Activated T-cell treated with anti-CD3 and anti-CD28 coated beads for 4 hours (primary cell): ENCODE measurements at places on chromosomes 2 and 18.

GRCh38 chr2:71530641-71531332, 77.4 kb downstream of the DYSF start:
- DNase-seq, result no peak

- no peak for DNase-seq
Measured at GRCh38 chr2:215697496-215697895, 261.6 kb upstream of the FN1 start.

DNA sequence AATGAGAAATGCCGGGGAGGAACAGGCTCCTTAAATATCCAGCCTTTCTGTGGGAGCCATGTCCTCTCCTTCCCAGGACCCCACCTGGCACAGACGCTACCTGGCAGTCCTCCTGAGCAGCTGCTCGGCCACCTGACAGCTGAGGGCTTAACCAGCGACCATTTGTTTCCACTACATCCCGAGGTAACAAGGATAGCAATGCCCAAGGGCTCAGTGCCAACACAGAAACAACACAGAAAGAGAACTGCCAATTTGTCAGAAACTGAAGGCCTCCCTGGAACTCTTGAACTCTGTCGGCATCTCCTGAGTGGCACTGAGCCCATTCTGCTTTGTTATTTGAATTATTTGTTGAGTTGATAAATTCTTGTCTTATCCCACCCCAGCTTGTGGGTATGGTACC, 122.2 kb upstream of the ARHGAP28 start:
- DNase-seq, result no peak

- DNase-seq, result no peak
Measured at GRCh38 chr2:150585221-150585971, 97.9 kb upstream of the RND3 start.

- DNase-seq, result no peak
Measured at GRCh38 chr2:145305889-145306288, 786.0 kb upstream of the ZEB2 start.

DNA sequence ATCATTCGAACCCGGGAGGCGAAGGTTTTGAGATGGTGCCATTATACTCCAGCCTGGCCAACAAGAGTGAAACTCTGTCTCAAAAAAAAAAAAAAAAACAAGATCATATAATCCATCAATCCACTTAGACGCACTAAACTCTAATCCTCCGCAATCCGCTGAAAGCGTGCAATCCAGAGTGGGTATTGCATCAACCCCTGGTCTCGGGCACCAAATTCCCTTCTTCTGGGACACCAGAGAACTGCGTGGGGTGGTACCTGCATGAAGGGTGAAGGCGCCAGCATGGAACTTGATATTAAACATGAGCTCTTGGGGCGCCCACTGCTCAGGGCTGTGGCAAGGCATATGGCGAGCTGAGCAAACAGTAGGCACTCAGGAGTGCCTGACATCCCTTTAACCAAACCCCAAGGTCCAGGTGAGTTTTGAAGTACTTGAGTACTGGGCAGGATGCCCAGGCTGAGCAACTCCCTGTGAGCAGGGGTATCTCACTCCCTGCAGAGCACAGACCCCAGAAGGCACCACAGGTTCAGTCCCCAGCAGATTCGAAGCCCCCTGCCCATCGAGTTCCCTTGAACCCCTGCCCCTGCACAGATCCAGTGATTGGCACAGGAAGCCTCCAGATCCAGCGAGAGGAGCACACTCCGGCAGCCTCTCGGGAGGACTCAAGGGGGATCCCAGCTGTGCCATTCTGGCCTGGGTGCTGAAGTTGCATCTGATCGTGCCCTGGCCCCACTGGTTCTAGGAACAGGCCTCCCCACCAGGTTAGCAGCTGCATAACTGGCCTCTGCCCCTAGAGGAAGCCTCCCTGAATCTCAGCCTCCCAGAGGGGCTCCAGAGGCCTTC, 8.0 kb downstream of the ALPI start:
- no peak for DNase-seq

DNA sequence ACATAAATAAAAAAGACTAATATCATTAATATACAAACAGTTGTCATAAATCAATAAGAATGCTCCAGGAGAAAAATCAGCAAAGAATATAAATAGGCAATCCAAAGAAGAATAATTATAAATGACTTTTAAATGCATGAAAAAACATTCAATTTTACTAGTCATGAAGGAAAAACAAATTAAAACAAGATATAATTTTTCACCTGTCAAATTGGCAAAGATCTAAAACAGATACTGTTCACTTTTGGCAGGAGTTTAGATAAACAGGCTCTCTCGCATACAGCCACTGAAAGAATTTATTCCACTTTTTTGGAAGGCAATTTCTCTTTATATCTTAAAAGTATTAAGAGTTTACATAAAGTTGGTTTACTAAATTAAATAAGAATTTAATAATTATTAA, 176.8 kb upstream of the SETBP1 start:
- DNase-seq, result no peak

GRCh38 chr2:140918426-140918825, 1212.4 kb downstream of the LRP1B start:
- DNase-seq, result no peak
